ENCODE measurements at places on chromosomes 7 and 10. TPM values are rescaled to one million over a fixed set of nuclear protein-coding genes. Genes with fewer than 3 reads are reported as not detected.

CACNA2D1 gene
- total RNA-seq: 18.2 TPM

NPSR1 gene
- total RNA-seq: not detected

VSIR gene
- 63.4 TPM for total RNA-seq

IRF5 gene
- total RNA-seq: 5.9 TPM

MYO3A gene
- total RNA-seq: 0.07 TPM

NDUFB2 gene
- 114 TPM for total RNA-seq

SLC26A3 gene
- total RNA-seq: 0.77 TPM

IGFBP3 gene
- total RNA-seq: 51.6 TPM

LIPM gene
- not detected for total RNA-seq

STOX1 gene
- 11.5 TPM for total RNA-seq

ZNF804B gene
- not detected for total RNA-seq

GNGT1 gene
- total RNA-seq: 0.88 TPM

HYAL4 gene
- total RNA-seq: not detected

CLDN12 gene
- total RNA-seq: 28.8 TPM

IKZF1 gene
- total RNA-seq: 7.5 TPM

SPDYE6 gene
- total RNA-seq: not detected

NODAL gene
- not detected for total RNA-seq

MYO1G gene
- 1.8 TPM for total RNA-seq

TEX36 gene
- total RNA-seq: not detected

HACD1 gene
- 7.5 TPM for total RNA-seq

CTAGE15 gene
- total RNA-seq: 0.63 TPM

C10orf88 gene
- 9.7 TPM for total RNA-seq

SFRP4 gene
- total RNA-seq: 42.3 TPM

ANTXRL gene
- total RNA-seq: not detected

MINDY4 gene
- 8.3 TPM for total RNA-seq

SRRM3 gene
- total RNA-seq: 7.7 TPM

Data from ovary (tissue), 10 donors.